GM12878 (cell line): ENCODE measurements at places on chromosomes 4 and X. TPM values are rescaled to one million over a fixed set of nuclear protein-coding genes. Genes with fewer than 3 reads are reported as not detected.

GRCh38 chr4:36385951-36386571 is 104.6 kb downstream of the DTHD1 start:
- peak; percentile 63 for DNase-seq
- H3K27me3 ChIP-seq: no peaks in the 10 kb centered on the region
- H3K27ac ChIP-seq: 0 out of 2 replicates have a peak overlapping the region, but pooled peaks have one; percentile 41
- H3K4me3 ChIP-seq: 0 out of 2 replicates have a peak overlapping the region, but pooled peaks have one; percentile 7
- no peaks in the 10 kb centered on the region for H3K36me3 ChIP-seq

DNA sequence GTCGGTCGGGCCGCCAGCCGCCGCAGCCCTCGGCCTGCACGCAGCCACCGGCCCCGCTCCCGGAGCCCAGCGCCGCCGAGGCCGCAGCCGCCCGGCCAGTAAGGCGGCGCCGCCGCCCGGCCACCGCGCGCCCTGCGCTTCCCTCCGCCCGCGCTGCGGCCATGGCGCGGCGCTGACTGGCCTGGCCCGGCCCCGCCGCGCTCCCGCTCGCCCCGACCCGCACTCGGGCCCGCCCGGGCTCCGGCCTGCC is 213 bp downstream of the NFKB1 start:
- no peak for DNase-seq
- H3K36me3 ChIP-seq: no peaks in the 10 kb centered on the region
- peaks cover 3% of the 10 kb centered on the region; the same call in 1 of the 2 replicates for H3K4me1 ChIP-seq
- peak overlapping the region; percentile 75 for H3K4me3 ChIP-seq

- H3K4me1 ChIP-seq: no peaks in the 10 kb centered on the region
- no peaks in the 10 kb centered on the region for H3K36me3 ChIP-seq
- DNase-seq: no peak
- H3K4me3 ChIP-seq: no peak overlapping the region
Measured at GRCh38 chr4:152052451-152053057, 291.7 kb upstream of the GATB start.

DNA sequence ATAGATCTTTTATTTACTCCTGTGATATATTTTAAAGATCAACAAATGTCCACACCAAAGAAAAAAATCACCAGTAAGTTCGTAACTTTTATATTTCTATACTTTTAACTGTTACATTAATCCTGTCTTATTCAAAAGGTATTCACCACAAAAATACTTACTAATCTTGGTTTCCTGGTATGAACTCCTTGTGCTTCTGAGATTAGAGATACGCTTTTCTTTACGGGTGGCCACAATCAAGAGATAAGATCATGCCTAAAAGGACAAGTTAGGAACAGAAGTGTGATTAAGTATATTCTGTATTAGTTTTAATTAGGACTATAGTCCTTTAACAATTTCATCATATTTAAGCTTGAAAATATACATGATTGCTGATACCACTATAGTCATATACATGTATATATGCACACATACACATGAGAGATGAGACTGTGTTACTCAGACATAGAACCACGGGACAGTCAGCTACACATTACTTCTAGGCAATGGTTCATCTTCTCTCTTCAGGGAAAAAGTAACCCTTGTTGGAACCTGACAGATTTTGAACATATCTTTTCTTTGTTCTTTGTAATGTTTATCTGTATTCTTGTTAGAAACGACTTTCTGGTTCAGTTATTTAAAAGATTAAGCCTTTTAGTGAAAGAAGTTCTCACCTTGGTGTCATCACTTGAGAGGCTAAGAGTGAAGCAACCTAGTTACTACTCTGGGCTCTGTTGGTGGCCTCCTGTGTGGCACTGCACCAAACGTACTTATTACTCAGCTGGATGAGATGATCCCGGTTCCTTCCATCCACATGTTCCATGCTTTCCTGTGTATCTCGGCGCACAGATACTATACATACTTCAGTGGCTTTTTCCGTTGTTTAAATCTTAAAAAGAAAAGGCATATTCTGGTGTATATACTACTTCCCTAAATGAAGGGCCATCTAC is 146.1 kb downstream of the CBR4 start:
- H3K27me3 ChIP-seq: no peaks in the 10 kb centered on the region
- DNase-seq: no peak
- H3K4me1 ChIP-seq: peaks cover 3% of the 10 kb centered on the region
- H3K4me3 ChIP-seq: no peak overlapping the region

GRCh38 chrX:138775517-138775916 is 64.0 kb upstream of the FGF13 start:
- no peaks in the 10 kb centered on the region for H3K36me3 ChIP-seq
- DNase-seq: no peak
- H3K4me3 ChIP-seq: no peak overlapping the region
- no peak overlapping the region for H3K27ac ChIP-seq
- no peaks in the 10 kb centered on the region for H3K27me3 ChIP-seq

DNA sequence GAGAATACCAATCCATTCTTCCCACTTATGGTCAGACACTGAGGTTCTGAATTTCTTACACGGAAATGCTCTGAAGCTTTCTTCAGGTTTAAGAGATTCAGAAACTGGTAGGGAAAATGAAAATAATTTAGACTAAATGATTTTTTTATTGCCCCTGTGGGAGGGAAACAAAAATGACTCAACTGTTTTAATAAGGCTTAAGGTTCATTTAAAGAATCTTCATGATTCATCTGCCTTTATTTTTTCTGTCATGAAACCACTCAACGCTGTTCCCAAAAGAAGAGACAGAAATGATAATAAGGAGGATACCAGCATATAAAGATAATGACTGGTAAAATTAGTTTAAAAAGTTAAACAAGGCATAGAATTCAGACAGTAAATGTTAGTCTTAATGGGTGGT is 39.3 kb upstream of the FAM47B start:
- H3K4me1 ChIP-seq: no peaks in the 10 kb centered on the region
- H3K27ac ChIP-seq: no peak overlapping the region
- H3K27me3 ChIP-seq: no peaks in the 10 kb centered on the region
- no peak overlapping the region for H3K4me3 ChIP-seq
- DNase-seq: no peak

RIPPLY1 gene
- not detected in 2 replicates for total RNA-seq
